ENCODE measurements at places on chromosomes 3 and 15.
A peak's percentile ranks its signal among the peaks of the same experiment; 100 is the strongest.

- ATAC-seq: no peak
Observed at GRCh38 chr3:15610082-15610759, 8.7 kb downstream of the BTD start.

DNA sequence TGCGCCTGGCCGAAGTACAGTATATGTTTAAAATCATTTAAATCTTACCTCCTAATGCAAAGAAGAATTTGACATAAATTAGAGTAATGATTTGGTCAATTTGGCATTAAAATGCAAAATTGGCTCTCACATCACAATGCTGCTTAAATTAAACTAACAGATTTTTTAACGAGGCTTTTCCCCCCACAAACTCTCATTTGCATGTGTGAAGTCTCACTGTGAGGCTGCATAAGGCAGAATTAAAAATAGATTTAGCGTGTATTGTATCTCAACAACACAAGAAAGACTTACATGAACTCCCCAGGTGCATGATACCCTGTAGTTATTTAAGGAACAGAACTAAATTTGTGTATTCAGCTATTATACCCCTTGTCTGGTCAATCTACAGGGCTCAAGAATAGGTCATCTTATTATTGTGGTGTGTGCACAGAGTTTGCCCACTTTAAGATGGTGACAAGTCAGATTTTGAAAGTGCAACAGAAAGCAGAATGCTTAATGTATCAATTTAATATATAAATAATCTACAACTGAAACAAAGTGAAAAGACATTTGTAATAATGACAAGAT, 897.9 kb downstream of the EPHA3 start:
- ATAC-seq: no peak

GRCh38 chr3:12150112-12150511, 8.6 kb downstream of the TIMP4 start:
- peak; percentile 66 for ATAC-seq

- ATAC-seq: no peak
Observed at GRCh38 chr15:93126148-93126547, 37.1 kb upstream of the RGMA start.

GRCh38 chr3:40173227-40173721, 136.2 kb upstream of the EIF1B start:
- ATAC-seq: no peak

GRCh38 chr3:190336516-190337189, 14.4 kb upstream of the CLDN1 start:
- ATAC-seq: peak; percentile 72

GRCh38 chr15:35911052-35911777, 365.2 kb upstream of the DPH6 start:
- no peak for ATAC-seq

- ATAC-seq: no peak
Observed at GRCh38 chr3:149274220-149274619, 52.6 kb upstream of the CP start.
